Activated naive CD4-positive, alpha-beta T cell treated with Interleukin-2 at 50 U/mL for 16 hours (primary cell): ENCODE measurements at places on chromosomes 3 and 15.
A peak's percentile ranks its signal among the peaks of the same experiment; 100 is the strongest.

DNA sequence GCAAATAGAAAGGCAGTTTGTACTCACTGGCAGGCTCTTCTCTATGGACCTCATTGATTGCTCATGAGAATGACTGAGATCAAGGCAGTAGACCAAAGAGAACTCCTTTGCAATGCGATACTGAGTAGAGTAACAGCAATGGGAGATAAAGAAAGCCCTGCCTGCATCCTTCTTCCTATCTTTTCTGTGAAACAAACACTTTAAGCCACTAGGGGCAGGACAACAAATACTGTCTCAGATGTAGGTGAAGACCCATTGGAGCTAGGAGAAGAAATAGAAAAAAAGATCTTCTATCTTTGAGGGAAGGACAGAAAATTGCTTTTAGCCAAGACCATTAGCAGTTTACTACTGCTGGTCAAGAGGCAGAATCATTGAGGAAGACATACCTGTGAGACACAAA is 117.6 kb upstream of the IGSF10 start:
- no peak for DNase-seq

- peak; percentile 84 for DNase-seq
These were observed at the start of the genes RPL4 and ZWILCH for GRCh38 chr15:66504563-66505429. Gene RPL4 (minus strand): TSS chr15:66504855. CDS start chr15:66504790, 65 bp downstream. Gene ZWILCH (plus strand): TSS chr15:66505326. CDS start chr15:66505339, 13 bp downstream.

GRCh38 chr3:184384342-184384741 is 4.5 kb downstream of the CHRD start:
- DNase-seq, result no peak

- DNase-seq, result no peak
These were observed 50.1 kb downstream of the RYR3 start for GRCh38 chr15:33360886-33361285.

GRCh38 chr3:194304186-194304917 is 46.8 kb downstream of the CPN2 start:
- no peak for DNase-seq

DNA sequence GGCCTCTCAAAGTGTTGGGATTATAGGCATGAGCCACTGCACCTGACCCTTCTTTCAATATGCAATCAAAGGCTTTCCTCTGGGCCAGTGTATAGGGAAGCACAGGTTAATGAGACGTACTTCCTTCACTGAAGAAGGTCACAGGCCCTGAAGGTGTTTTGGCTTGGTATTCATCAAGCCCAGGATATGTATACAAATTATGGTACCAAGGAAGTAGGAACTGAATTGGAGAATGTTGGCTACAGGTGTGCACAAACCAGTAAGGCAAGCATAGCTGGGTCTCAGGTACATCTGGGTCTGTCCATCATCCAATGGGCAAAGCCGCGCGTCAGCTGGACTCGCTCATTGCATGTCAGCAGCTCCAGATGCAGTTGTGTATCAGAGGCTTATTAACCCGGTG is 237.9 kb downstream of the ADAMTS17 start:
- DNase-seq, result no peak

GRCh38 chr3:71444028-71444860 is 139.3 kb downstream of the FOXP1 start:
- DNase-seq, result peak; percentile 54
